Lung microvascular endothelial cell (primary cell): ENCODE measurements at places on chromosomes 11 and 22. TPM values are rescaled to one million over a fixed set of nuclear protein-coding genes. Genes with fewer than 3 reads are reported as not detected.

- DNase-seq, result no peak
Measured at GRCh38 chr11:120509346-120510053, 2.0 kb upstream of the GRIK4 start.

DNA sequence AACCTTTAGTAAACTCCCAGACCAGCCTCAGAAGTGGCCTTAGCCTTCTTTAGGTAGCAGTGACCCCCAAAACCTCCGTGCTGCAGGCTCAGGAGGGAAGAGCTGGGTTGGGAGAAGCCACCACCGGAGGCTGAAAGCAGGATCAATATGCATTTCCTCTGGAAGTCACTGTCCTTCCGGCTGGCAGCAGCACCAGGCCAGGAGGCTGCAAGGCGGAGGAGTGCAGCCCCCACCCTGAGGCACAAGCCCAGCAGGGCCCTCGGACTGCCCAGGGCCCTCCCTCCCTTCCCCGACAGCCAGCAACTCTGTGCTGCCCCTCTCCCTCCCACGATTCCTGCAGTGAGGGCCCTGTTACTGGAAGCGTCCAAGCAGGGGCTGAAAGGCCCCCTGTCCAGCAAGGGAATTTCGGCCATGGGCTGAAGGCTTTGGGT lies 3.2 kb upstream of the NRXN2 start:
- no peak for DNase-seq

- no peak for DNase-seq
Measured at GRCh38 chr11:133747409-133747808, 97.9 kb downstream of the SPATA19 start.

DNA sequence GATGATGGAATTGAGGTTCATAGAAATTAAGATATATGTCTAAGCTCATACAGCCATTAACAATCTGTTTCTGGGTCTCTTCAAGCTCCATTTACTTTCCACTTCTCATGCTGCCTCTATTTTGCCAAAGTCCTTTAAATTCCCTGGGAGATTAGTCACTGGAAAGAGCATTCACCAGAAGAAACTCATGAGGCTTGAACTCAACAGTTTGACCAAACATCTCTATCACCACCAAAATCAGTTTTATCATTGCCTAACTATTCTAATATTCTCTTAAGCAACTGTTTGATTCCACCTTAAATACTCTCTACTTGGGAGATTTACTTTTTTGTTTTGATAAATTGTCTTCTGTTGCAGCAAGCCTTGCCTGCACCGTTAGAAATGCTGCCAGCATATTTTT lies 881.3 kb downstream of the KCNA4 start:
- DNase-seq, result no peak

- no peak for DNase-seq
Measured at GRCh38 chr22:32743046-32743445, 58.5 kb upstream of the TIMP3 start.

DNA sequence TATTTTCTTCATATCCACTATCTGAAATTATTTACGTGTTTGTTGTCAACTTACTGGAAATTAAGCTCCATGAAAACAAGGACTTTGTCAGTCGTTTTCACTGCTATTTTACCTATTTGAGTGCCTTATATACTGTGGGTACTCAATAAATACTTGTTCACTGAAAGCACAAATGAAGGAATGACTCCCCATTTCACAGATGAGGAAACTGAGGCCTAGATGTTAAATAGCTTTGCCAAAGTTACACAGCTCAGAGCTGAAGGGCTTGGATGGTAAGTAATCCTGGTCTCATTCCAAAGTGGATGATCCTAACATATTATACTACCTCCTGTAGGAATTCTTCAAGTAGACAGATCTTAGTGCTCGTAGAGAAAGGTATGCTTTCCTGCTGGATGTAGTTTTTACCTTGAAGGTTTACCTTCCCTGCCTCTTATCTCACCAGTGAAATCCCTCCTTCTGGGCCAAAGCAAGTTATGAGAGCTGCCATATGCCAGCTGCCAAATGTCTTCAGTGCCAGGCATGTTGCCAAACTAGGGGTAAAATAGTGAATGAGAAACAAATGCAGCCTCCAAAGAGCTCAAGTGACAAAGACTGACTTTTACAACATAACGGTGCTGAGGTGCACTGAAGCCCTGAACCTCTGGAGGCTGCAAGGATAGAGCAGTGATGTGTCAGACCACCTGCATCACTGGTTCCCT lies 129.7 kb downstream of the TRIM44 start:
- no peak for DNase-seq

The MAPK8IP1 gene
- 0.99 and 1.7 TPM in 2 replicates for total RNA-seq

The BCO2 gene
- total RNA-seq, result 0.22 and 0.60 TPM in 2 replicates

GRCh38 chr11:72599325-72600117 lies 74.7 kb downstream of the PDE2A start:
- peak; percentile 27 for DNase-seq

GRCh38 chr11:61392981-61393595 lies 701 bp downstream of the TMEM216 start:
- no peak for DNase-seq

GRCh38 chr11:39165021-39165420 lies 2294.4 kb downstream of the LRRC4C start:
- no peak for DNase-seq

The MYEOV gene
- total RNA-seq, result 0.44 TPM in 1 of 2 replicates, not detected in the other

DNA sequence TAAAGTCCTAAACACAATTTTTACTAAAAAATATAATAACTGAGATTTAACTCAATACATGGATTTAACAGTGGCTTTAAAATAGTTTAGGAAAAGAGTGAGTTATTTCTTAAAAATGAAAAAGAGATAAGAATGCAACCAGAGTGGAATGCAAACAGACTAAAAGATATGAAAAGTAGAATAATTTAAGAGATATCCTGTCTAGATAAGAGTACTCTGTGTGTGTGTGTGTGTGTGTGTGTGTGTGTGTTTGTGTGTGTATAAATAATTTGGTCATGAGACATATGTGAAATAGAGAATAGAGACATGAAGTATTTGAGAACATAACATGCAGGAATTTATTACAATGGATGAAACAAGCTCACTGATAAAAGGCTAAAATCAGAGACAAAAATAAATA lies 986.9 kb upstream of the CHORDC1 start:
- no peak for DNase-seq

DNA sequence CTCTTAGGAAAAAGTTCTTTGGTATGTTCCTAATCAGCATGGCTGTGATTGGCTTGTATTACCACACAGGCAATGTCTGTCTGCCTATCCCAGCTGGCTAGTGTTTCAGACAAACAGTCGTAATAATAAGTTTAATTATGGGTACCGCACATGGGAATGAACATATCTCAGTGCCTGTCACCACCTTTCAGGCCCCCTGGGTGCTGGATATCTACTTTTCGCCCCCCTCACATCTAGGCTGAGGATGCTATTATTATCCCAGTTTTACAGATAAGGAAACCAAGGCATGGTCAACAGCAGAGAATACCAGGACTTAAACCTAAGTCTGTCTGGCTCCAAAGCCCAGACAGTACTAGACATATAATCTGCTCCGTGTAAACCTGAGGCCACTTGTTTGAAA lies 174.8 kb downstream of the SPON1 start:
- no peak for DNase-seq

GRCh38 chr11:1682225-1682905 lies 14.6 kb upstream of the KRTAP5-6 start:
- DNase-seq, result no peak

GRCh38 chr11:64501500-64502427 lies 89.3 kb upstream of the SLC22A12 start:
- no peak for DNase-seq

GRCh38 chr11:133835593-133836548 lies 9.4 kb downstream of the SPATA19 start:
- DNase-seq, result no peak

DNA sequence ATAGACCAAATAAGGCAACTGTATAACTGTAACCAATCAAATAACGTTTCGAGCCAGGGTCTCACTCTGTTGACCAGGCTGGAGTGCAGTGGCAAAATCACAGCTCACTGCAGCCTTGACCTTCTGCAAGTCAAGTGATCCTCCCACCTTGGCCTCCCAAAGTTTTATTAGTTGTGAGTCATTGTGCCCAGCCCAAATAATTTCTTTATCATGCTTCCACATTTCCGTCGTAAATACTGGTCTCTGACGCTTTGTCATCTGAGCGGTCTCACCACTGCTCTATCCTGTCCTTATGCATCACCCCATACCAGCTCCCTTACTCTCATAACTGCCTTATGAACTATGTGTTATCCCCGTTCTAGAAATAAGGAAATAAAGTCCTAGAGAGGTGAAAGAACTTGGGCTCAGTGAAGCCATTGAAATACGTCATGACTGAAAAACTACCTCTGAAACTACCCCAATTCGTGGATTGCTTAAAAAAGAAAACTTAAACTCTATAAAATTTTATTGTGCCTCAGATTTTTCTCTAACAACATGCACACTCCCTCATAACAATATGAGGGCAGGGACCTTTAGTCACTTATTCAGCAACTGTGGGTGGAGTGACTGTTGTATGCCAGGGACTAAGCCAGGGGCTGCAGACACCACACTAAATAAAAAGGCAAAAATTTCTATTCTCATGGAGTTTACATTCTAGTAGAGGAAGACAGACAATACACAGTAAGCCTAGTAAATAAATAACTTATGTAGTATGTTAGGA lies 15.8 kb upstream of the RTN4RL2 start:
- DNase-seq, result no peak

The LMF2 gene
- total RNA-seq, result 18.7 and 27.0 TPM in 2 replicates

The INS gene
- not detected in 2 replicates for total RNA-seq

DNA sequence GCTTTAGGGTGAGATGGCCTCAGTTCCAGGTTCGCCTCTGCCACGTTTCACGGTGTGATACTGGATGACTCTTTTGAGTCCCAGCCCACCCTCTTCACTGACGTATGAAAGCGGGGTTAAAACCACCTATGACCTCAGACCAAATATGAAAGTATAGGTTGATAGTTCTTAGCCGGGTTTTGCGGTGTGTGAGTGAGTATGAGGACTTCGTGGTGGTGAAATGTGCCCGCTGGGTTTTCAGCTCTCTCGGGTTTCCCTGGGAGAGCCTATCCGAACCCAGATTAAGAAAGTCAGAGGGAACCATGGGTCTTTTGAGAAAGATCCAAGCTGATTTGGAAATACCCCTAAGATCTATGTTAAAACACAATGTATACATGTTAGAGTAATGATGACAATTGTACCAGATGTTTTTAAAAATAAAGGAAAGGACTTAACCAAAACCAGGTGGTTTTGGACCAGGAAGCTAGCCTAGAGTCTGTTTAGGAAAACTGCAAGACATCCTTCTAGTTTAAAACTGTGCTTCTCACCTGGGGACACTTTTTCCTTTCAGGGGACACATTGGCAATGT lies 25.8 kb upstream of the ST3GAL4 start:
- no peak for DNase-seq

The SELENOH gene
- total RNA-seq, result 66.3 and 73.8 TPM in 2 replicates

GRCh38 chr22:50201191-50202129 lies 649 bp downstream of the SELENOO start:
- DNase-seq, result peak; percentile 25

The SEPTIN5 gene
- 14.8 and 19.8 TPM in 2 replicates for total RNA-seq

- DNase-seq, result no peak
Measured at GRCh38 chr22:49015459-49015858, 812.2 kb downstream of the BRD1 start.

The DDX25 gene
- under 0.01 TPM in 1 of 2 replicates, not detected in the other for total RNA-seq

DNA sequence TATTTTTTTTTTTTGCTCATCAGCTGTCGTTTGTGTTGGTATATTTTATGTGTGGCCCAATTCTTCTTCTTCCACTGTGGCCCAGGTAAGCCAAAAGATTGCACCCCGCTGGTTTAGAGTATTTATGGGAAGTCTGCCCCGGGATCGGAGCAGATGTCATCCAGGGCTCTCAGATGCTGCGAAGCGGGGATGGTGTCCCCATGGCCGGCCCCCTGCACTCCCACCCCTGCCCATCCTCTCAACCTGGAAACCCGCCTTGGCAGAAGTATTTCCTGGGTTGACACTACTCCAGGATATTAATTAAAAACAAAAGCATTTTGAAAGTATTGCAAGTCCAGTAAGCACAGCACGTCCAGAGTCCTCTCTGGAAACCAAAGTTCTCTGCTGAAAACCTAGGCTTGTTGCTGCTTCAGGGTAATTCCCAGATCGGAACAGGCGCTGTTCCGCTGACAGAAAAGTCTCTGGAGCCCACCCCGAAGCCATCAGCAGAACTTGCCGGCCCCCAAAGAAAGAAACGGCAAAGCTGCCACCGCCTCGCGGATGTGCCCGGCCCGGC lies 833 bp downstream of the SCUBE2 start:
- DNase-seq, result peak; percentile 8

DNA sequence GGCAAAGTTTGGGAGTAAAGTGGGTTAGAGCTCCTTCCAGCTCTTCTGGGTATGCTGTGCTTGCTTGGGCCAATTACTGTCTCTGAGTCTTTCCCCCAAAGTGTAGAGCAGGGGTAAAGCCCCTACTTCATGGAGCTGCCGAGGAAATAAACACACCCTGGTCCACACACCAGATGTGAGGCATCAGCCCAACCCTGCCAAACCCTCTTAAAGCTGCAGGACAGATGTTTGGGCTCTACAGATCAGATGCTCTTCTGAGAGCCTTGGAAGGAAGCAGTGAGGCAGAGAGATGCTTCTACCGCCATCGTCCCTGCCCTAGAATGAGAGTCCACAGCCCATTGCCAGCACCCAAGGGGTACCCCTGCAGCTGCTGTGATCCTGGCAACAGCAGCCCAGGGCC lies 64.7 kb downstream of the ELFN2 start:
- no peak for DNase-seq

DNA sequence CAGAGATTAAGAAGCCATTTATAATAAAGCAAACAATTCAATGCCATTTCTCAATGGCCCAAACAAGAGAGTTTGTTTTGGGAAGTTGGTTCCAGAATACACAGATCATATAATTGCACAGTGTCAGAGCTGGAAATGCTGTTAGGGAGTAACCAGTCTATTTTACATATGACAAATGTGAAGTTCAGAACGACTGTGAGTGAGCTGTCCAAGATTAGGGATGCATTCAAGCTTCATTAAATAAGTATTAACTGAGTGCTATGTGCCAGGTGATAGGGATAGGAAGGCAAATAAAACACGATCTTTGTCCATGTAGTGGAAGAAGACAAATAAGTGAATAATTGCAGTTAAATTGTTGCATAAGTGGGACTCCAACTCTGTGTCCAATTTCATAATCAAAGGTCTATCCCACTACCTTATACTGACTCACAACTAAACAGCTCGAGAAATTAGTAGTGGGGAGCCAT lies 33.1 kb upstream of the PICALM start:
- DNase-seq, result no peak

GRCh38 chr11:9280655-9281301 lies 15.6 kb upstream of the DENND5A start:
- DNase-seq, result peak; percentile 66

- peak; percentile 81 for DNase-seq
Measured at GRCh38 chr11:86802601-86803051, 2.3 kb downstream of the PRSS23 start.

- peak; percentile 83 for DNase-seq
Measured at GRCh38 chr11:36165621-36166397, 123.4 kb downstream of the COMMD9 start.
